ENCODE measurements at places on chromosomes 5 and 9.

GRCh38 chr5:171537070-171537849, 117.8 kb downstream of the FGF18 start:
- no peak for DNase-seq

GRCh38 chr5:12237837-12238575, 333.8 kb upstream of the CTNND2 start:
- DNase-seq = no peak

DNA sequence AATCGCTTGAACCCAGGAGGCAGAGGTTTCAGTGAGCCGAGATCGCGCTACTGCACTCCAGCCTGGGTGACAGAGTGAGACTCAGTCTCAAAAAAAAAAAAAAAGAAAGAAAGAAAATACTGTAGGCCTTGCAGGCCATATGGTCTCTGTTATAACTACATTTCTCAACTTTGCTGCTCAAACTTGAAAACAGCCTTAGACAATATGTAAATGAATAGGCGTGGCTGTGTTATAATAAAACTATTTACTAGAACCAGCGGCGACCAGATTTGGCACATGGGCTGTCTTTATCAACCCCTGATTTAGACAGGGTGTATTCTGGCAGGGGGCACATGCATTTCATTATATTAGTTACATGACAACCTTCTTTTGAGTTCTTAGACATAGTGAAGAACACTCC, 130.0 kb downstream of the C9orf152 start:
- no peak for DNase-seq

- DNase-seq = no peak
Measured at GRCh38 chr5:6378766-6379103, 388 bp upstream of the MED10 start.

DNA sequence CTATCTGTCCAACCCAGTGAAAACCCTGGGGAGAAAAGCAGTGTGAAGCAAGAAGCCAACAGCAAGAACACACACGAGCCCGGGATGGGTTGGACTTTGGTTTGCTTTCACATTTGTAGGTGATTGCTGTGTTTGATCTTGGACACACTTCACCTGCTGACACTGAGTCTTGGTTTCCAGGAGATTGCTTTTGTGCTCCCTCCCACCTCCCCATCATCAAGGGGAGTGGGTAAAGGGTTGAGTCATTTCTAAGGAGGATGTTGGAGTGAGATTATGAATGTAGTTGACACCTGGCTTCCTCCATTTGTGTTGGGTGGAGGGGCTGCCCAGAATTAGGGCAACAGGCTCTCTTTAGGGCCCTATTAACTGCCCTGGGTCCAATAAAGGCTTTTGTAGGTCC, 37.5 kb downstream of the ANKDD1B start:
- no peak for DNase-seq

- DNase-seq = no peak
Measured at GRCh38 chr5:122908662-122909061, 63.2 kb downstream of the SNX24 start.

- DNase-seq = peak; percentile 85
Measured at GRCh38 chr9:96417051-96417586, 1.1 kb downstream of the ZNF367 start.

- DNase-seq = no peak
Measured at GRCh38 chr9:126624912-126625311, 11.2 kb downstream of the LMX1B start.

GRCh38 chr9:86122311-86122710, 23.0 kb upstream of the GOLM1 start:
- DNase-seq = no peak

- no peak for DNase-seq
Measured at GRCh38 chr5:50824109-50824508, 157.7 kb downstream of the PARP8 start.
